ENCODE measurements at places on chromosomes 3 and 15.

- DNase-seq: no peak
Observed at GRCh38 chr15:96893159-96893906, 562.8 kb downstream of the NR2F2 start.

DNA sequence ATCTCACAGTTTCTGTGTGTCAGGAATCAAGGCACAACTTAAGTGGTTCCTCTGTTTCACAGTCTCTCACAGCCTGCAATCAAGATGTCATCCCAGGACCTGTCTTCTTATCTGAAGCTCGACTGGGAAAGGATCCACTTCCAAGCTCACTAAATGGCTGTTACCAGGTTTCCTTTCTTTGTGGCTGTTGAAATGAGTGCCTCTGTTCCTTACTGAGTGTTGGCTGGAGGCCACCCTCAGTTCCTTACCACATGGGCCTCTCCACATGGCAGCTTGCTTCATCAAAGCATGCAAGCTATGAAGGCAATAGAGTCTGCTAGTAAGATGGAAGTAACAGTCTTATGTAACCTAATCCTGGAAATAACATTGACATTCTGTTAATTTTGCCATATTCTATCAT lies 174.0 kb downstream of the ERC2 start:
- DNase-seq: no peak

- DNase-seq: no peak
Observed at GRCh38 chr15:53627279-53627678, 132.2 kb downstream of the WDR72 start.

DNA sequence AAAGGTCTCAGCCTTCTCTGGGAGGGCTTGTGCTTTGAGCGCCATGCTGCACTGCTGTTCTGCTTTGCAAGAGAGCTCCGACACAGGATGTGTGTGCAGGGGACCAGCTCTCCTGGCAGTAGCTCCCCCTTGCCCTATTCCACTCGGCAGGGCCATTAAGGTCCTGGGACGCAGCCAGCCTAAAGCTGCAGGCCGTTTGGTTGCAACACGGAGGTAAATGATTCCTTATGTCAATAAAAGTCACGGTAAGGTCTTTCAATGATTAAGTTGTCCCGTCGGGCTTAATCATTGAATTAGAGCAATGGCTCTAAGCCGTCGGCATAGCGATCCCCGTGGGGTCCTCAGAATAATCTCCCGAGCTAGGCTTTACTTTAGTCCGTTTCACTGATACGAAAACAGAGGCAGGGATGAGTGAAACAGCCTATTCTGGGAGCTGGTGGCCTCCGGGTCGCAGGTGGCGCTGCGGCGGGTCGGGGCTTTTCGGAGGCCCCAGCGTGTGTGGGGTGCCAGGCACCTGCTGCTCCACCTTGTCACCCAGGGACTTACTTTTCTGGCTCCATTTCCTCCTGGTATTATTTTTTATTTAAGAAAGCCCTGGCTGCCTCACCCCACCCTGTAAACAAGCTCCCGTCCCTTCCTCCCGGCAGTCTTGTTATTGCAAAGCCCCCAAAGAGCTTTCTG lies 525.2 kb downstream of the OCA2 start:
- no peak for DNase-seq

GRCh38 chr3:59388555-59389270 lies 338.9 kb upstream of the CFAP20DC start:
- DNase-seq: no peak

- no peak for DNase-seq
Observed at GRCh38 chr3:85939074-85939482, 980.3 kb downstream of the CADM2 start.

DNA sequence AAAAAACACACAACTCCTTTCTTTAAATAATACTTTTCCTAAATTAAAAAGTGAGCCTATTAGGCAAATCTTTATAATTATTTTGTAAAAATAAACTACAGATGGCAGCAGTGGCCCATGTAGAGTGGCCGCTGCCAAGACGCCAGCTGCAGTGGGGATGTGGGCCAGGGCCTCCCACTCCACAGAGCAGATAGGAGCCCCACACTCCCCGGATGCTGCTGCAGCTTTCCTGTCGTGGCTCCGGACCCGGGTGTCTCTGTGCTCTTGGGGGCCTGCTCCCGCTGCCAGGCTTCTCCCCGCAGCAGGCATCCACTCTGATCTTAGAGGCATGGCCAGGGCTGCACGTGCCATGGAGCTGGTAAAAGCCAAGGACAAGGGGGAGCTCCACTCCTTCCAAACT lies 67.5 kb downstream of the PROS1 start:
- no peak for DNase-seq

GRCh38 chr3:151859233-151859673 lies 14.2 kb upstream of the SUCNR1 start:
- DNase-seq: no peak

DNA sequence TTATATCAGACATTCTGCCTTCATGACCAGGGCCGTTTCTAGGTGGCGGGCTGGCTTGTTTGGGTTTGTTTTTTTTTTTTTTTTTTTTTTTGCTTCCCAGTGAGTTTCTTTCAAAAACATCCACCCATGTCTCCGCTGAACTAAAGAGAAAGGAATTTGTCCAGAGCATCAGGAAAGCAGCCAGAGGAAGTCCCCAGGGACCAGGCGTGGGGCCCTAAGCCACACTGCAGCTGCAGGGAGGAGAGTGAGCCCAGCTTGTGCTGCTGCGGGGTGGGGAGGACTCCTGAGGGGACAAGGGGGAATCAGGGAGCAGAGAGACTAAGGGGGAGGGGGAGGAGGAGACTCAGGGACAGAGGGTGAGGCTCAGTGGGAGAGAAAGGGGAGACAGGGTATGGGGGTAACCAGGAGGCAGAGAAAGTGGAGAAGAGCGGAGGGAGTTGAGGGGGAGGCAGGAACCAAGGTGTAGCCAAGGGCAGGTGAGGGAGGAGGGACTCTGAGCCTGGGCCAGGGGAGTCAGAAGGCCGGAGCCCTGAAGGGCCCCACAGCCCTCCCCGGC lies 49.5 kb downstream of the CYP11A1 start:
- no peak for DNase-seq

DNA sequence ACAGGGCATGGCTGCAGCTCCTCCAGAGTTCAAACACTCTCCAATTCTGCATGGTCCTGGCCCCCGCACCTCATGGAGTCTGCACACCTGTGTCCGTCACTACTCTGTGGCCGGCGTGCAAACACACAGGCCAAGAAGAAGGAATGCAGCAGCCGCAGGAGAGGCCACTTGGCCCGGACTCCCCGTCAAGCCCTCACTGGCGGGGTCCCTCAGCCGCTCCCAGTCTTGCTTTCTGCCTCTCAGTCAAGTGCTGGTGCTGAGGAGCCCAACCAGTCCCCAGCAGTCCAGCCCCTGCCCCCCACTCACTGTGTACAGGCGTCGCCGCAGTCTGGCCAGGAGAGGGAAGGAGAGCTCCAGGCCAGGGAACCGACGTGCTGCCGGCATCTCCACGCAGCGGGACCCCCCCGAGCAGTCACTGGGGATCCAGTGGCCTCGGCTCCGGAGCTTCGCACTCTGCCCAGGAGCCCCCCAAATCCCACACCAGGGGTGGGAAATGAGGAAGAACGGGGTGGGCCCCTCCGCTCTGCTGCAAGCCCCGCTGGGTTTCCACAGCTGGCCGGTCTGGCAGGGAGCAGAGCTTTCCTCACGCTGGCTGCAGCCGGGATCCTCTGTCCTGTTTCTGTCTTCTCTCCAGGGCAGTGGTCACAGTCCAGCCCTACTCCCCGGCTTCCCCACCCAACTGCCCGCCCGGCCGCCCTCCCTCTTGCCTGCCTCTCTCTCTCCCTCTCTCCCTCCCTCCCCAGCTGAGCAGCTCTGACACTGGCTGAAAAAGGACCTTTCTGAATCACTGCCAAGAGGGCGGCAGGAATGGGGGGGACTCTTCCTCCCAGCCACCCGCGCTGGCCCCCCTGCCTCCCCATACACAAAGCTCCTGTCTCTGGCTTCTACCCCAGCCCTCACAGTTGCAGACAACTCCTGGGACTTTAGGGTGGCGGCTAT lies 16.0 kb downstream of the TNK2 start:
- DNase-seq: no peak

- DNase-seq: no peak
Observed at GRCh38 chr3:156630773-156631093, 43.7 kb upstream of the TIPARP start.

DNA sequence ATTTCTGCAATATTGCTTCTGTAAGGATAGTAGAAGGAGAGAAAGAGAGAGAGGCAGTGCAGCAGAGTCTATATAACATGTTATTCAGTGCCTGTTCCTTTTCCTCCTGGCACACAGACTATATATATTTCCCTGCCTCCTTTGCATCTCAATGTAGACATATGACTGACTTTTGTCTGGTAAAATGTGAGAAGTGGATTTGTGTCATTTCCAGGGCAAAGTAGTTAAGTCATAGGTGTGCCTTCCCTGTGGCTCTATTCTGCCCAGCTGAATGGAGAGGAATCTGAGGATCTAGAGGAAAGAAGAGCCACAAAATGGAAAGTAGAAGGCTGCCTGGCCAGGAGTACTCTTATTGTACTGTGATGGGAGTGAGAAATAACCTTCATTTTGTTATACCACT lies 54.6 kb upstream of the CADPS start:
- DNase-seq: no peak
